ENCODE measurements at places on chromosomes 1 and 21.
A peak's percentile ranks its signal among the peaks of the same experiment; 100 is the strongest.

DNA sequence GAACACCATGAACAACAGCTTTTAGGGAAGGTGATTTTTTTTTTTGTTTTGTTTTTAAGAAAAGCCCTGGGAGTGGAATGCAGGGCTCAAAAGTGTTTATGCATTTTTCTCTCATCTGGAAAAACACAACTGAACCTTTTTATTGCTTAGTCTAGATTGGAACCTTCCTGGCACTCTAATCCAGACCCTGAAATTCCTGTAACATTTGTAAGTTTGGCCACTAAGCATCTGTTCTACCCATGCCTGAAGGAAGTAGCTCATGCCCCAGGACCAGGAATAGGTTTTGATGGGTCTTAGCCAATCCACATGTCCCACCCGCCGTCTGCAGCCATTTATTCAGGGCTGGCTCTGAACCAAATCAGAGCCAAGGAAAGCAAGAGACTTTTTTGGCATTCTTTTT, 39.7 kb upstream of the SLC2A1 start:
- no peak for DNase-seq

GRCh38 chr1:81660286-81660685, 140.4 kb upstream of the ADGRL2 start:
- no peak for DNase-seq

DNA sequence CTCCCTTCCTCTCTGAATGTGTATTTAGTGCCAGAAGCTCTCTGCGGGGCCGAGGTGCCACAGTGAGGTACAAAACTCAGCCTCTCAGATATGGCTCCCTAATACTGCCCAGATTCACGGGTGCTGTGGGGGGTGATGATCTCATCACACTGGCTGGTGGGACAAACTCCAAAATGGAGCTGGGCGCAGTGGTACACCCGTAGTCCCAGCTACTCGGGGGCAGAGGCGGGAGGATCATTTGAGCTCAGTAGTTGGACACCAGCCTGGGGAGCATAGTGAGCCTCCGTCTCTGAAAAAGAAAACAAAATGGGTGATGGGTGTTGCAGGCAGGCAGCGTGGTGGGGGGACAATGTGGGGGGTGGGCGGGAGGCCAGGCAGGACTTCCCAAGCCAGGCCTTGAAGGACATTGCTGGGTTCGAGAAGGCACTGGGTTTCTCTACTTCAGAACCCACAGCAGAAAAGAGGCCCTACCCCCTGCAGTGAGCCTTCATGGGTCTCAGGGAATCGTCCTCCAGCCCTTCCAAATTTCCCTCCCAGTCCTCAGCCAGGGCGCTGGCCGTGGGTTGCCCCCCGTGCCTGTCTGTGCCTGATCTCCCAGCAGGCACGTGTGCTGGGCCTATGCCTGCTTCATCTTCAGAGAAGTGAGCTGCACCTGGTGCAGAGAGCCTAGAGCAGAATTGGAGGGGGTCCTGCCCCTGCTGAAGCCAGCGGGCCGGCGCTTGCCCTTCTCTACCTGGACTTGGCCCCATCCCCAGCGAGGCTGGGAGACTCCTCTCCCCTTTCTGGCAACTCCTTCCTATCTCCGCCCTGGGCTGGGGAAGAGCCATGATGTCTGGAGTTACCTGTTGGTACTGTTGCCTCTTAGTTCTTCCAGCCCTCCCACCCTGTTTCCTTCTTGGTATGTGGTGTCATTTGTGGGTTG, 14.0 kb downstream of the H6PD start:
- DNase-seq, result no peak

- no peak for DNase-seq
These were observed 51.1 kb downstream of the PHC2 start for GRCh38 chr1:33379631-33380354.

- no peak for DNase-seq
These were observed 496.9 kb upstream of the CAMK1G start for GRCh38 chr1:209086486-209087192.

GRCh38 chr1:231272173-231272572, 31.2 kb downstream of the GNPAT start:
- DNase-seq, result no peak

GRCh38 chr1:225981714-225982113, 17.4 kb downstream of the SDE2 start:
- no peak for DNase-seq

- no peak for DNase-seq
These were observed 102.3 kb upstream of the CD34 start for GRCh38 chr1:208013210-208013609.

- no peak for DNase-seq
These were observed 1418.8 kb downstream of the MRPL39 start for GRCh38 chr21:24188506-24188905.

- no peak for DNase-seq
These were observed 82.4 kb downstream of the PLXNA2 start for GRCh38 chr1:208161656-208162375.

GRCh38 chr1:158016651-158017335, 23.3 kb downstream of the KIRREL1 start:
- no peak for DNase-seq

DNA sequence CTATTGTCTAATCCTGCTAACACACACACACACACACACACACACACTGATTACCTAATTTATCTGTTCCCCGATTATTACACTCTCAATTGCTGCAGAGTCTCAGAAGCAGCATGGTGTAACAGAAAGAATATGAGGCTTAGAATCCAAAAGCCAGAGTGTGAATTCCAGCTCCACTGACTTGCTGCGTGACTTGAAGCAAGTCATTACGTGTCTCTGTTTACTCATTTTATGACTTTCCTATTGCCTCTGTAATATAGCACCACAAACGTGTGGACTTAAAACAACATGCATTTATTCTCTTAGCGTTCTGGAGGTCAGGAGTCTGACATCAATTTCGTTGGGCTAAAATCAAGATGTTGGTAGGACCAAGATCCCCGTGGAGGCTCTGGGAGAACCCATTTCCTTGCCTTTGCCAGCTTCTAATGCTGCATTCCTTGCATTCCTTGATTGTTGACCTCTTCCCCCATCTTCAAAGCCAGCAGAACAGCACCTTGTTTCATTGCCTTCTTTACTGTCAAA, 55.9 kb upstream of the ATP5PO start:
- no peak for DNase-seq

GRCh38 chr1:64675718-64676345, 69.0 kb upstream of the RAVER2 start:
- no peak for DNase-seq

- DNase-seq, result no peak
These were observed 63.6 kb downstream of the GADD45A start for GRCh38 chr1:67748630-67749029.

DNA sequence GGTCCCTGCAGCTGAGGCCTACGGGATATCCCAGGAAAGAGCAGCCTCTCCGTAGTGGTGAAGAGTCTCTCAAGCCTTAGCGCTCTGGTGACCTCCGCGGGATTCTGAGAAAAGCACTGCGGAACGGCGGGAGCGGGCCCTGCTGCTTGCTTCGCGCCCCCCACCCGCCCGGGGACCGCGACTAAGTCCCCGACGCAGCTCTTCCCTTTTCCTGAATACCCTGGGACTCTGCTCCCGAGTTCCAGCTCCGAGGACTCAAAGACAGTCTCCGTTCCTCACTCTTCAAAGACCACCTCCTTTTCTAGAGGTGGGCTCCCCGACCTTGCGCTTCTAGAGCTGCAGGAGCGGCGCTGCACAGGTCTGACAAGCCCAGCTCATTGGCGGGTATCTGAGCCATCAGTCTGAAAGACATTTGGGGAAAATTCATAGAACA, 3.6 kb upstream of the PRRX1 start:
- DNase-seq, result no peak

GRCh38 chr1:84753516-84754385, 63.5 kb upstream of the SSX2IP start:
- DNase-seq, result peak; percentile 60

DNA sequence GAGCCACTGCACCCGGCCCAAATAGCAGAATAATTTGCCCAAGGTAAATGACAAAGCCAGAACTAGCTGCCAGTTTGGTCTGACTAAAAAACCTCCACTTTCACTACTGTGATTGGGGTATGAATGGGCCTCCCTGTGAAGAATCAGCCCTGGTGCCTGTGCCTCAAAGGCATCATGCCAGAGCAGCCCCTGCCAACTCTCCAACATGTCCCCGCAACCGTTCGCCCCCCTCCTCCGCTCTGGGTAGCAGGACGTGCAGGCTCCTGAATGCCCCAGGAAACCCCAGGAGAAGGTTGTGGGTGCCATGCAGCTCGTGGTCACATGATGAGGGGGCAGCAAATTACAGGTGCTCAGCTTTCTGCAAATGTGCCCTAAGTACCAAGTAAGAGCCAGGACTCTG, 14.6 kb upstream of the CNTN2 start:
- DNase-seq, result no peak

DNA sequence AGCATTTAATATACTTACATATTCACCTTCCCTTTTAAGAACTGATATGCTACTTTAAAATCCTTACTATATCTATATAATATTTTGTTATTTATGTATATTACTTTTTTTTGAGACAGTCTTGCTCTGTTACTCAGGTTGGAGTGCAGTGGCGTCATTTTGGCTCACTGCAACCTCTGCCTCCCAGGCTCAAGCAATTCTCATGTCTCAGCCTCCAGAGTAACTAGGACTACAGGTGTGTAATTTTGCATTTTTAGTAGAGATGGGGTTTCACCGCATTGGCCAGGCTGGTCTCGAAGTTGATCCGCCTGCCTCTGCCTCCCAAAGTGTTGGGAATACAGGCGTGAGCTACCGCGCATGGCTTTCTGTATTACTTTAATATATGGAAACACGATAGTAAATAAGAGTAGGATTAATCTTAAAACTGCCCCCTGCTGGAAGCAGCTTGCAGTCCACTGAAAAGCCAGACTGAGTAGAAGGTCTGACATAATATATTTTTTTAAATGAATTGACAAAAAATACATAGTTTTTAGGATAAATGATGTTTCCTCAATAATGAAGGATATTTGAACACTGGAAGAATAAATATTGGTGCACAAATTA, 24.4 kb downstream of the RCAN3 start:
- DNase-seq, result peak; percentile 41

- no peak for DNase-seq
These were observed 10.7 kb upstream of the TOMM20 start for GRCh38 chr1:235139315-235139714.

GRCh38 chr1:101044259-101044658, 18.7 kb upstream of the DPH5 start:
- DNase-seq, result no peak

- no peak for DNase-seq
These were observed 42.5 kb upstream of the ACTRT2 start for GRCh38 chr1:2978691-2979190.

- DNase-seq, result no peak
These were observed 322.2 kb upstream of the BEND5 start for GRCh38 chr1:49098866-49099265.

DNA sequence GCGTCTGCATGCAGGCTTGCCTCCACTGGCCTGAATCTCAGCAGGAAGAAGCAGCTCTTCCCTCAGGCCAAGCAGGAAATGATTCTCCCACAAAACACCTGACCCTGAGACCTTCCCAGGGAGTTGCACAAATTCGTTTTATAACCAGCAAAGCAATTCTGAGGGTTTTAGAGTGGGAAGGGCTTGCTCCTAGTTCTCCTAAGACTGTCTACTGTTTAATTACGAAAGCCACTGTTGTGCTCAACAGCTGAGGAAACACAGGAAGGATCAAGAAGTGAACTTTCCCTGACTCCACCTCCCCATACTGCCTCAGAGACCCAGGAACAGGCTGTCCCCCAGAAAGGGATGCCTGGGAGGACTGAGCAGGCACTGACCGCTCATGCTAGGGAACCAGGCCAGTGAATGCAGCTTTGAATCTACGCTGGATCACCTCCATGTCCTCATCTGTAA, 37.0 kb upstream of the PUM1 start:
- DNase-seq, result no peak

All from stimulated activated CD4-positive, alpha-beta T cell treated with anti-CD3 and anti-CD28 coated beads, Interleukin-2, amount 100 ng/mL, for 4 hours (primary cell).